Mammary epithelial cell (primary cell): ENCODE measurements at places on chromosomes 16 and 17.

- DNase-seq = no peak
Measured at GRCh38 chr17:8797621-8798175, 1.5 kb downstream of the MFSD6L start.

- no peak for DNase-seq
Measured at GRCh38 chr17:80876950-80877728, 114.5 kb upstream of the CHMP6 start.

DNA sequence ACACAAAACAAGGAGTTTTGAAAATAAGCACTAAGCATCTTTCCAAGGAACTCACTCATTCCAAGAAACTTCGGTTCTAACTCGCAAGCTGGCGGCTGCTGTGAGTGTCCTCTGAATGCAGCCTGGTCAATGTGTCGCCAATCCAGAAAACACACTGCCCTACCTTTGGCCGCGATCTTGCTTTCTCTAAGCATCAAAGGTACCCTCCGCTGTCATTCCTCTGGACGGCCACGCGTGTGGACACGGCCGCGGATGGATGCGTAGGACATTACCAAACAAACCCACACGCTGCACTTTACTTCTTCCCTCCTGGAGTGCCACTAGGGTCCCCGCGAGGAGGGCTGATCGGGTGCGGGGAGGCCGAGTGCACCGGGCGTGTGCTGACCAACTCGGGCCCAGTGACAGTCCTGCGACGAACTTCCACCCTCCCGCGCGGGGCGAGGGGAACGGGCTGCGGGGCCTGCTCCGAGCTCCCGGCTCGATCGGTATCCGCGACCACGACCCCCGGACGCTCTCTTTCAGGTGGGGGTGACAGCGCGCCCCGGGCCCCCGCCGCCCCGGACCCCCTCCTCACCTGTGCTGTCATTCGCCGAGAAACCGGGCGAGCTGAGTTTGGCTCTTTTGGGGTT lies 1.1 kb downstream of the CREBBP start:
- no peak for DNase-seq

GRCh38 chr16:66851166-66851964 lies 7.2 kb downstream of the CA7 start:
- DNase-seq = no peak

DNA sequence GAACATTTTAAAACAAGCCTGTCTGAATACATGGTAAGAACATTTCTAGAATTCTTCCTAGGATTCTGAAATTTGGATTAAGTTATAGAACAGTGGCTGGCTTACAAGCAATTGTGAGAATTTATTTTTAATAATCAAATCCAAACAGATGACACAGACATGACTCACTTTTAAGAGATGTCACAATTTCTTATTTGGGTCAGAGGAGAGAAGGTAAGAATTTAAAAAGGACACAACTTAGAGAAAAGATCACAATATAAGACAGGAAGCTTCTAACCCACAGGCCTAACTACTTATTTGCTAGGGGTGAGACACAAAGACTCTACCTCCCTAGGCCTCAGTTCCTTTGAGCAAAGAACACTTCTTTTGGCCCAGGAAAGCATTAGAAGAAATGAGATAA lies 32.7 kb downstream of the ZZEF1 start:
- peak; percentile 38 for DNase-seq

GRCh38 chr17:16286009-16286946 lies 67.0 kb downstream of the CENPV start:
- peak; percentile 93 for DNase-seq

DNA sequence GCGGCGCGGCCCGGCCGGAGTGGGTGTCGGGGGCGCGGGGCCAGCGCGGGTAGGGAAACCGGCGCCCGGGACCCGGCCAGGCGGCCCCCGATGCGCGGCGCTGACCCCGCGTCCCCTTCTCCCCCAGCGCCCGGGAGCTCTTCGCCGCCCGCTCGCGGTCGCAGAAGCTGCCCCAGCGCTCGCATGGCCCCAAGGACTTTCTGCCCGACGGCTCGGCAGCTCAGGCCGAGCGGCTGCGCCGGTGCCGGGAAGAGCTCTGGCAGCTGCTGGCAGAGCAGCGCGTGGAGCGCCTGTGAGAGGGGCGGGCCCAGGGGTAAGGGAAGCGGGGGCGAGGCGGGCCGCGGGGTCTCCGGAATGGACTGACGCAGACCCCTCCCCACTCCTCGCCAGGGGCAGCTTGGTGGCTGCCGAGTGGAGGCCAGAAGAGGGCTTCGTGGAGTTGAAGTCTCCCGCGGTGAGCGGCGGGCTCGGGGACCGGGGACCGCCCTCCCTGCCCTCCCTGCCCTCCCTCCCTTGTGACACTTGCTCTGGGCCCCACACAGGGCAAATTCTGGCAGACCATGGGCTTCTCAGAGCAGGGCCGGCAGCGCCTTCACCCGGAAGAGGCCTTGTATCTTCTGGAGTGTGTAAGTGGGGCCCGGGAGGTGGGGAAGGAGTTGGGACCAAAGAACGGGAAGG lies 430 bp downstream of the TSEN54 start:
- DNase-seq = peak; percentile 7

DNA sequence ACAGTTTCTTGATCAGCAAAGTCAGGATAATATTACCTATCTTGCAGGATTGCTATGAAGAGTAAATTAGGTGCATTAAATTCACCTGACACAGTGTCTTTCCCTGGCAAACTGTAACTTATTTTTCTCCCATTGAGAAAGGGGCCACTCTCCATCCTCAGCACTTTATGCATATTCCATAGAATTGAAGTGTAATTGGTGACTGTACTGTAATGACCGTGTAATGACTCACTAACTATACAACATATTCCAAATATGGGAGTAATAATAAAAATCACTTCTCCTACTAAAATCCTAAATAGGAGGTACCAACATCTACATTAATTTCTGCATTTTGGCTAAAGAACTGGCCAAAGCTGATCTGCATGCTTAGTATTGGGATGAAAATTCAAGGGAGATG lies 141.9 kb upstream of the NOG start:
- peak; percentile 4 for DNase-seq

- no peak for DNase-seq
Measured at GRCh38 chr17:3536716-3537115, 20.9 kb downstream of the TRPV3 start.

DNA sequence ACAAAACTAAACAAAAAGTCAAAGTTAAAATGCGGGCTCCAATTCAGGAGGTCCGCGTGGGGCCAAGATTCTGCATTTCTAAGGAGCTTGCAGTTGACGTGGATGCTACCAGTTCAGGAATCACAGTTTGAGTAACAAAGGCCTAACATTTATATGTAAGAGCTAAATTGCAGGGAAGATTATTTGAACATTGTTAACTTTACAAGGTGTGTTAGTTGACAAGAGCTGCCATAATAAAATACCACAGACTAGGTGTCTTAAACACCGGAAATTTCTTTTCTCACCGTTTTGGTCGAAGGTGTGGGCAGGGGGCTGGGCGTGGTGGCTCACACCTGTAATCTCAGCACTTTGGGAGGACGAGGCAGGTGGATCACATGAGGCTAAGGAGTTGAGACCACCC lies 24.8 kb upstream of the CMIP start:
- no peak for DNase-seq

DNA sequence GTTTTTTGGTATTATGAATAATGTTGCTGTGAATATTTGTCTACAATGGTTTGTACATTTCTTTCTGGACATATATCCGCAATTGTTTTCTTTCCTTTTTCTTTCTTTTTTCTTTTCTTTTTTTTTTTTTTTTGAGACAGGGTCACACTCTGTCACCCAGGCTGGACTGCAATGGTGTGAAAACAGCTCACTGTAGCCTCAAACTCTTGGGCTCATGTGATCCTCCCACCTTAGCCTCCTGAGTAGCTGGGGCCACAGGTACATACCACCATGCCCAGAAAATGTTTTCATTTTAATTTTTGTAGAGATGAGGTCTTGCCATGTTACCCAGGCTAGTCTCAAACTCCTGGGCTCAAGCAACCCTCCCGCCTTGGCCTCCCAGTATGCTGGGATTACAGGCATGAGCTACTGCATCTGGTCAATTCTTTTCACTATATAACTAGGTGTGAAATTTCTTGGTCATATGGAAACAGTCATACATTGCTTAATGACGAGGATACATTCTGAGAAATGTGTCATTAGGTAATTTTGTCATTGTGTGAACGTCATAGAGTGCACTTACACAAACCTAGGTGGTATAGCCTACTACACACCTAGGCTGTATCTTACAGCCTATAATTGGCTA lies 15.2 kb downstream of the IL21R start:
- DNase-seq = no peak

DNA sequence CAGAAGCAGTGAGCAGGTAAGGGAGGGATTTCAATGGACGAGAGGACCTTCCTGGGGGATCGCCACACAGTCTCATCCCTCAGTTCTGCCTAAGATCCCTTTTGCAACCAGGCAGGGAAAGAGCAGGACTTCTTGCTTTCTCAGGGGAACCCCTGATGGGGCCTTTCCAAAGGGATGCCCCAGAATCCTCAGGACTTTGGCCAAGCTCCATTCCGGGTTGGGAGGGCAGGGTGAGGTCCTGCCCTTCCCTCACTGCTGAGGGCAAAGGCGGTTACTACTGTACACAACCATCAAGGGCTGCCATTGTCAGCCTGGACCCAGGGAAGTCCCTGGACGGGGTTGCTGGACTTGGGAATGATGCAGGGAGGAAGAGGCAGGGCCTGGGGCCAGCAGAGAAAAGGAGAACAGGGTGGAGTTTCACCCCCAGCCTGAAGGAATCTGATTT lies 9.7 kb downstream of the PRR29 start:
- DNase-seq = no peak

DNA sequence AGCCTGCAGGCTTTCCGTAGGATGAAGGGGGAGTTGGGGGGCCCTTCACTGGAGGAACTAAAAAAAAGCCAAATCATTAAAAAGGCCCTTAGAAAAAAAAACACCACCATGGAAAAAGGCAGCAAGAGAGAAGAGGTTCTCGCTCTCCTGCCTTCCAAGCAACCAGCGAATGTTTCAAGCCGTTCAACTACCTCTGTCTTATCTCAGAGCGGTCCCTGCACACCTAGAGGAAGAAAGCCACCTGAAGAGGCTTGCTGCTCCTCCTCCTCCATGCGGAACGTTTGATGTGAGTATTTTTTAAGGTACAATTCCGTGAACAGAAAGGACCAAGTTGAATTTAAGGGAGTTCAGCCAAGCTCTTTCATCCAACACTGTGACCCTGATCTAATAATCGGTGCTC lies 9.2 kb downstream of the NXN start:
- DNase-seq = no peak

GRCh38 chr16:53912155-53912554 lies 208.2 kb downstream of the FTO start:
- DNase-seq = peak; percentile 89

DNA sequence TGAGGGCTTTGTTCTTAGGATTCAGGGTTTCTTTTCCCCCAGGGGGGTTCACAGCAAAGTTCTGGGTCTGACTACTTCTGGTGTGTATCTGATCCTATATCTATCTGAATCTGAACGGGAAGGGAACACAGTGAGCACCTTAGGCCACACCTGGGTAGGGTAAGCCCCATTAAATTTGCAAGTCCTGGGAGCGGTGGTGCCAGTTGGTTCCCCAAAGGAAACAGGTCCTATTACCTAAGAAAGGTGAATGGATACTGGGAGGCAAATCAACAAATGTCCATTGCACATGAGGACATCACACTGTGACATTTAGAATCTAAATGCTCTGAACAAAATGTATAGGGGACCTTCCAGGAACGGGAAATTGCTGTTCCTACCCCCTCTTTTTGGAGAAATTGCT lies 54.6 kb downstream of the BMERB1 start:
- DNase-seq = no peak

GRCh38 chr16:83917152-83918120 lies 18.5 kb downstream of the MLYCD start:
- no peak for DNase-seq

DNA sequence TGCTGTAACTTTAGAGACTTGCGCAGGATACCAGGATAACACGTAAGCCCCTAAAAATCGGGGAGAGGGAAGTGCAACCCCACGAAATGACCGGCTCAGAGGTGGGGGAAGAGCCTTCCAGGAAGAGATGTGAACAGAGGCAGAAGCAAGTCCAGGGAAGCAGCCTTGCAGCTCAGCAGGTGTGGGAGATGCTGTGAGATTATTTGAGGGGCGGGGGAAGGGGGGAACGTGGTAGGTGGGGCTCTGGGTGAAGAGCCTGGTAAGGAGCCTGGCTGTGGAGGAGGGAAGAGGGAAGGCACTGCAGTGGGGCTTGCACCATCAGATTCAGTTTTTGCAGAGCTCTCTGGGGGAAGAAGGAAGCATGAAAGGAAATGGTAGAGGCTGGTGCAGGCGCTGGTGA lies 95.4 kb upstream of the CACNG5 start:
- DNase-seq = no peak

DNA sequence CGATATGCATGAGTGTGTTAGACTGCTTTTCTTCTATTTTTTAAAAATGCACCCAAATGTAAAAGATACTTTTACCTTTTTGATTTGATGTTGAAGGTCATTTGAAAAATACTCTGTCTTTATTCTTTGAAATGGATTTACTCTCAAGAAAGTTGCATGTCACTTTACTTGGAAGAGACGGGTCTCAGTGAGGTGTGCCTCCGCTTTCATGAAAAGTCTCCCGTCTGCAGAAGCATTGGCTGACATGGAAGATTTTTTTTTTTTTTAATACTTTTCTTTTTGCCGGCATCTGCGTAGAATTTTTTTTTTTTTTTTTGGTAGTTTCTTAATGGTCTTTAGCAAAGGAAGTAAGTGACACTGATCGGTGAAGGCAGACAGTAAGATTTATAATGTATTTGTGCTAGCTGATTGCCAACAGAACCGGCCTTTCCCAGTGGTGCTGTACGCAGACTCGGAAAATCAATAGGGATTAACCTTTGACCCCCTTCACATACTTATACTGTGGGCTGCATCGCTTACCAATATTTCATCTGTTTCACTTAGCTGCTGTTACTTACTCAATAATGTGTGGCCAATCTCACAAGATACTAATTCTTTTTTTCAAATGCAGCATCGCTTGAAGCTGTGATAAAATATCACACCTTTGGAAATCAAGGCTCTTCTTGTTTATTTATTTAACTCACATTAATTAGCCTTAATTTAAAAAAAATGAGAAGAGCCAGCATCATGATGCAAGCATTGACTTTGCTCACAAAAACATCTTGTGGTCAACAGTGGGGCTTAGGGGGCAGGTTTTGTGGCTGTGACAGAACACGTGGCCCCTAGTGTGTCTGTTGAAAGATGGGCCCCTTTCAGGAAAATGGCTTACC lies 383.9 kb downstream of the WWOX start:
- no peak for DNase-seq
